SK-MEL-5 (cell line): ENCODE measurements at places on chromosomes 2 and 18.

DNA sequence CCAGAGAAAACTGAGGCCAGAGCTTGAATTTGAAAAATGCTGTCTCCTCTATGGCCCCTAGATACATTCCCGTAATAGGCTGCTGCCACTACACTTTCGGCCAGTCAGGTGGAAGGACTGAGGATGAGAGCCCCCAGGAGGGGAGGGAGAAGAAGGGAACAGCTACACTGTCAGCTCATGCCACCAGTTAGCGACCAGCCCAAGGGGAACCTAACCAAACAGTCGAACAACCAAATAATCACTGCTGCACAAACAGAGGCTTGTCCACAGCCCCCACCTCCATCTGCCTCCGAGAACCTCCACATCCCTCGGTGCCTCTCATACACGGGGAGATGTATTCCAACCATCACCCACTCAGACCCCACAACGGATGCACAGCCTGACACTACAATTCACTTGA, 7.3 kb downstream of the ZNF516 start:
- peak; percentile 15 for DNase-seq

DNA sequence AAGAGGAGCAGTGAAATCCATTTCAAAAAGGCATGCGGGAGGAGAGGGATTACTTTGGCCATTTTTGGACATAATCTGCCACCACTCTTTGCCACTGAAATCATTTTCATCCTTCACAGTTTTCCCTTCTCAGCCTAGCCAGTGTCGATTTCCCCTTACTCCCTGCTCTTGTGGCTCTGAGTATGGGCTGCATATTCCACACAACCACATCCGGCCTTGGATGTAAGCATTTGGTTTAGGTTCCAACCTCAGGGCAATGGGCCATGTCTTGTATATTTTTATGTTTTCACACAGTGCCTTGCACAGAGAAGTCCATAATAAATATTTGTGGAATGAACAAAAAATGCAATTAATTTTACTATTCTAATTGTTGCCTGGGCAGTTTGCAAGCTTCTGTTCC, 7.7 kb upstream of the SERPINE2 start:
- no peak for DNase-seq

DNA sequence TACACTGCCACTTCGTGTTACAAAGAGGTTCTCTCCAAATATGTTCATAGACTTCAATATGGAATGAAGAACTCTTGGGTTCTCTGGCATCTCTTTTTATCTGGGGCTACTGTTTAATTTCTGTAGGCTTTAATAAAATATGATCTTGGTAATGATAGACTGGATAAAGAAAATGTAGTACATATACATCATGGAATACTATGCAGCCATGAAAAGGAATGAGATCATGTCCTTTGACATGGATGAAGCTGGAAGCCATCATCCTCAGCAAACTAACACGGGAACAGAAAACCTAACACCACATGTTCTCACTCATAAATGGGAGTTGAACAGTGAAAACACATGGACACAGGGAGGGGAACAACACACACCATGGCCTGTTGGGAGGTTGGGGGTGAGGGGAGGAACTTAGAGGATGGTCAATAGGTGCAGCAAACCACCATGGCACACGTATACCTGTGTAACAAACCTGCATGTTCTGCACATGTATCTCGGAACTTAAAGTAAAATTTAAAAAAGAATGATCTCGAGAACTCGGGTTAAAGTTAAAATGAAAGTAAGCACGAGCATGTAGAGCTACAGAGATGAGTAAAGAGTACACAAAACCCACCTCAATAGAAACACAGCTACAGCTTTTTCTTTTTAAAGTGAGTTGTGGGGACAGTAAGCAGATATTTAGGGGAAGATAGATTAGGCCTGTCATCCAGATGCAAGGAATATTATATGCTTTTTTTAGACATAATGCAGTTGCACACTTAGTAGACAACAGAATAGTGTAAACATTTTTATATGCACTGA, 102.3 kb downstream of the SGPP2 start:
- no peak for DNase-seq

- no peak for DNase-seq
These were observed 495.6 kb upstream of the SYT4 start for GRCh38 chr18:43772907-43773306.

GRCh38 chr2:101432411-101433181, 42.3 kb downstream of the RFX8 start:
- no peak for DNase-seq

DNA sequence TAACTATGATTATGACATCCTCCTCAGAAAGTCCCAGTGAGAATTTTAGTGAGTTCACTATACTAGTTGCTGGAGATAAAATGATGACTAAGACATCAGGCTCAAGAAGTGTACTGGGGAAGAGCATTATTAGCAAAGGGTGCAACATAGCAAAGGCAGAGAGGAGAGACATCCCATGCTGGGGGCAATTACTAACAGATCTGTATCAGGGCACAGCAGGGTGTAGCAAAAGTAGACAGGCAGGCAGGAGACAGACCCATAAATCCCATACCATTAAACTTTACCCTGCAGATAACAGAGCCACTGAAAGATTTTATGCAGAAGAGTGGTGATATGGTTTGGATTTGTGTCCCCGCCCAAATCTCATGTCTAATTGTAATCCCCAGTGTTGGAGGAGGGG, 161.7 kb downstream of the SP3 start:
- DNase-seq, result no peak

GRCh38 chr2:220949466-220949865, 622.6 kb downstream of the EPHA4 start:
- DNase-seq, result no peak
